Activated CD4-positive, alpha-beta memory T cell treated with anti-CD3 and anti-CD28 coated beads for 36 hours (primary cell): ENCODE measurements at places on chromosomes 4 and X. TPM values are rescaled to one million over a fixed set of nuclear protein-coding genes. Genes with fewer than 3 reads are reported as not detected.

DNA sequence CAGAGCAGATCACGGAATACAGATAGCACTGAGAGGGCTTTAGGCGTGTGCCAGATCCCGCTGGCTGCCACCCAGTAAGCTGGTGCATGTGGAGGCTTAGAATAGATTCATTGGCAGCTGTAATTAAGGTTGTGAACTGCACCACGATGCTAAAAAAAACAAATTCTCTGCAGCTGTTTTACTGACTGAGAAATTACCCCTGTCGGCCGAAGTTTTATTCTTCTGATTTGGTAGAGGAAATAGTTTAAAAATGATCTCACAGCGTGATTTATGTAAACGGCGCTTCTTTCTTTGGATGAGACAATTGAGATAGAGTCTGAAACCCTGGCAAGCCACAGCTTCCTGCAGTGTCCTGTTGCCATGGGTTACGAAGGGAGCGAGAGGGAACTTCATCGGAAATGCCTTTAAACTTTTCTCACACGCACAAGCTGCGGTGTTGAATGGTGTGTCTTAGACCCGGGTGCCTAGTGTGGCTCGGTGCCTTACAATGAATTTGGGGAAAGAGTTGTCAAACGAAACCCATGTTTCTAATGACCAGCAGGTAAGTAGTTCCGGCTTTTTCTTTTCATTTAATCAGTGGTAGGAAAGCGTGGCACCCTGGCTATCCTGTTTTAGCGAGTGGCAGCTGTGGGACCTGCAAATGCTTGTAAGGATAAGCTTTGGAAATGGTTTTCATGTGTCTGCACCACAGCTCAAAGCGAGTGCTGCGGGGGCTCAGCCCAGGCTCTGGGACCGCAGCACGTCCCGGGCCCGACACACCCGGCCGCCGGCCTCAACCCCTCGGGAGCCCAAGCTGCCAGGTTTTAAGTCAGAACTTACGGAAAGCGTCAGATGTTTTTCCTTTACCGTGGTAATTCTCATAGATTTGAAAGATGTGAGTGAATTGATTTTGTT lies 71.7 kb upstream of the HGFAC start:
- DNase-seq: peak; percentile 64
- peaks cover 31% of the 10 kb centered on the region for H3K4me1 ChIP-seq
- H3K27me3 ChIP-seq: peaks cover 12% of the 10 kb centered on the region

- H3K4me1 ChIP-seq: peaks cover 24% of the 10 kb centered on the region
- H3K4me3 ChIP-seq: no peak overlapping the region
- H3K27me3 ChIP-seq: peaks cover 1% of the 10 kb centered on the region
- H3K27ac ChIP-seq: peak overlapping the region; percentile 10
- no peaks in the 10 kb centered on the region for H3K36me3 ChIP-seq
- peak; percentile 36 for DNase-seq
Measured at GRCh38 chr4:26204249-26204825, 116.5 kb upstream of the RBPJ start.

GRCh38 chr4:158782551-158783360 lies 13.9 kb downstream of the FNIP2 start:
- no peak overlapping the region for H3K27ac ChIP-seq
- peaks cover 29% of the 10 kb centered on the region for H3K4me1 ChIP-seq
- no peak for DNase-seq
- H3K36me3 ChIP-seq: no peaks in the 10 kb centered on the region
- H3K4me3 ChIP-seq: no peak overlapping the region

SOX3 gene
- total RNA-seq: not detected

DNA sequence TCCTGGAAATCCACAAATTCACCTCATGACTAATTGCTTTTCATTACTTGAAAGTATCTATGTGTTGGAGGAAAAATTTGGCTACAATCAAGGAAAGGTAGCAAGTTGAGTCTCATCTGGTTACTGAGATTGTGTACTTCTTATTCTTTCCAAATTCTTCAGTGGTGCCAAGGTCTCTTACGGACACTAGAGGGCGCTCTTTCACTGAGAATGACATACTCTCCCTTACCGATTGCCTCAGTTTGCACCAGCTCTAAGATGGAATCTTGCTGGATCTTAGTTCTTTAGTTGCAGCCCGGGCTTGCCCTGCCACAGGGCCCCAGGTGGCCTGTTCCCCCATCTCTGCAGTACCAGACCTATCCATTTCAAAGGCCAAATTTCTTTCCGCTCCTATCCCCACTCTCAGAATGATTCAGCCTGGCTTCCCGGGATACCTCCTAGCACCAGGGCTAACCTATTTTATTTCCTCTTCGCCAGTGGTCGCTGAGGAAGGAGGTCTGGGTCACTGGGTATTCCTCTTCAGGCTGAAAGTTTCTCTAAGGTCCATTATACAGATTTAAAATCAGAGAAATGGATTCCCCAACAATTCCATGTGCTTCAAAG lies 24.6 kb upstream of the GPR50 start:
- H3K4me1 ChIP-seq: no peaks in the 10 kb centered on the region
- H3K4me3 ChIP-seq: no peak overlapping the region
- no peak overlapping the region for H3K27ac ChIP-seq
- H3K36me3 ChIP-seq: no peaks in the 10 kb centered on the region

DNA sequence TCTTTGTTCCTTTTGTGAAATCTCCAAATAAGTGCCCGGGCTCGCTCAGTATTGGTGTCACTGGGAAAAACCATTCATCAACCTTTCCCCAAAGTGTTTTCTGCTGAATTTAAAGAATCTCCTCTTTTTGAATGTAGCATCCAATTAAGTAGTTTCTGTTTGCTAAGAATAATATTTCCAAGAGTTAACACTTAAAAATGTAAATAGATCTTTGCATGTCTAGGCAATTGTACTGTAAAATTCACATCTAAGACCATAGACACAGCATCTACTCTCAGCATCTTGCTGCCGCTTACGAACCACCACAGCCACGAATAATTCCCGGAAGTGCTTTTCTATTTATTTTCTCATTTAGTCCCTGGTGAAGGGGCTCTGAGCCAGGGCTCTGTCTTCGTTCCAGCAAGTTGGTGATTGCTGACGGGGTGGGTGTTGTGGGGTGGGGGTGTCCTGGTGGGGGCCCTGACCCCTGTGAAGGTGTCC lies 1.4 kb downstream of the NSG1 start:
- peaks cover 2% of the 10 kb centered on the region for H3K36me3 ChIP-seq
- H3K4me1 ChIP-seq: peaks cover 13% of the 10 kb centered on the region
- H3K27me3 ChIP-seq: peaks cover 16% of the 10 kb centered on the region
- peak overlapping the region; percentile 59 for H3K4me3 ChIP-seq
- H3K27ac ChIP-seq: no peak overlapping the region

DNA sequence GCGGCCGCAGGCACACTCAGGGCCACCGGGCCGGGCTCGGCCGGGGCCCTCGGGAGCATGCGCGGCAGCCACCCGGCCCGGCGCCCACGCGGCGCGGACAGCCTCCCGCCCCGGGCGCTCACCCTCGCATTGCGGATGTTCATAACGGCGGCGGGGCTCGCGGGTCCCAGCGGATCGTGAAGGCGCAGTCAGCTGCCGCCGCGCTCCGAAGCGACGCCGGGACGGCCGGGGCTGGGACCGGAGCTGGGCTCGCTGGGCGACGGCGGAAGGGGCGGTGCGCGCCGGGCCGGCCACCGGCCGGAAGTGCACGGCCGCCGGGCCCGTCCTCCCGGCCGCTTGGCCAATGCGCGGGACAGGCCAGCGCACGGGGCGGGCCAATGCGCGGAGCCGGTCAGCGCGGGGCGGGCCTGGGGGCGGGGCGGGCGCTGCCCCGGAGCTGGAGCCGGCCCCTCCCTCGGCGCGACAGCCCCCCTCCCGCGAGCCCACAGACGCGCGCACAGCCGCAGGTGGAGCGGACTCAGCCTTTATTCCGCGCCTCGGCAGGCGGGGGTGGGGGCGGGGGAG lies at the start of gene NAA10:
Gene NAA10, minus strand, starts transcription at position 276 of the 564 bp plus-strand sequence. Its CDS starts 133 bp downstream, at position 143.
- H3K27ac ChIP-seq: peak within 1 kb of the TSS; percentile 74
- DNase-seq: peak; percentile 73
- peaks cover 32% of the 10 kb centered on the region for H3K4me1 ChIP-seq
- peak within 1 kb of the TSS; percentile 88 for H3K4me3 ChIP-seq

DNA sequence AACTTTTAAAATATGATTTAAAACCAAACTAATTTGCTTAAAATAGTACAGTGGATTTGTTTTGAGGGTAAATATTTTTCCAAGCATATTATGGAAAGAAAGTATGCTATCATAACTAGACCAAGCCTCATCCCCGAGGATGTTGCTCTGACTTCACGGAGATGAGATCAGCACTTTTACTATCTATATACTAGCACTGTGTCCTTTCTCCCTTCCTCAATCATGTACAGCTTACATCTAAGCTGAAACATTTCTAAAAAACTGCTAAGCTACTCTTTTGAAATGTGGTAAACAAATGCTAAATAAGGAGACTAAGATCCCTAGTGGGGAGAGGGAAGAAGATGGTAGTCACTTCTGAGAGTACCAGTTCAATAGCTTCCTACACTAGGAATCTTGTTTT lies 23.8 kb downstream of the AMMECR1 start:
- H3K27ac ChIP-seq: no peak overlapping the region
- H3K27me3 ChIP-seq: no peaks in the 10 kb centered on the region
- H3K4me1 ChIP-seq: peaks cover 23% of the 10 kb centered on the region

- H3K4me1 ChIP-seq: no peaks in the 10 kb centered on the region
- no peak overlapping the region for H3K27ac ChIP-seq
- peaks cover 4% of the 10 kb centered on the region for H3K36me3 ChIP-seq
- no peak overlapping the region for H3K4me3 ChIP-seq
- DNase-seq: no peak
Measured at GRCh38 chr4:2318885-2319284, 57.0 kb upstream of the MXD4 start.

DNA sequence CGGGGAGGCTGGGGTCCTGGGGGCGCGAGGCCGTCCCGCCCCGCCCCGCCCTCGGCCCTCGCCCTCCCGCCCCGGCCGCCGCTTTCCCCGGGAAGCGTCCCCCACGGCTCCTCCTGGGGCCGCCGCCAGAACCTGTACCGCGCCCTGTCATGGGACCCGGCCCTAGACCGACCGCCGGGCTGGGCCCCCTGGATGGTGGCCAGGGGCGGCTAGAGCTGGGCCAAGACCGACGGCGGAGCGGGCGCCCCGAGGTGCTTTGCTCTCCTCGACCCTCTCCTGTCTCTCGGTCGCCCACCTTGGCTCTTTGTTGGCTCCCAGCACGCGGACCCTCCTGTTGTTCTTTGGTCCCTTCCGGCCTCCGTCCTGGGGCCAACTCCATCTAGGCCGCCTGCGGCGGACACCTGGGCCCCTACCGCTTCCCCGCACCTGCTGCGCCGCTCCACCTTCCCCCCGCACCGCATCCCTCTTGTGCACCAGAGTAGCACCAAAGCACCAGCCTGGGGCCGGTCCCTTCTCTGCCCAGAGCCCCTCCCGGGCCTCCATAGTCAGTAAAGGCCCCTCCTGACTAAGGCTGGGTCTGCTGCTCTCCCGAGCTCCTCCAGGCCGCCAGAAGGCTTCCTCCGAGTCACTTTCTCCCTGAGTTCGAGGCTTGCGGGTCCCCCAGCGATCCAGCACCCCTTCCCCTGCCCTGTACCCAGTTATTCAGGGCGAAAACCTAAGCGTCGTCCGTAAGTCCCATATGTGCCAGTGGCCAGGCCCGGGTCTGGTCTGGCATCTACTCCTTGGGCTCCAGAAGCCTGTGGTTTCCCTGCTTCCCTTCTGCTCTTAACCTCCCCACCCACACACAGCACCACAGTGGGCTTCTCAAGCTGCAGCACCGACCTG lies 587 bp downstream of the TACC3 start:
- H3K27ac ChIP-seq: peak overlapping the region; percentile 99
- peak overlapping the region; percentile 89 for H3K4me3 ChIP-seq

GRCh38 chr4:13522282-13523104 lies 21.8 kb downstream of the NKX3-2 start:
- no peak overlapping the region for H3K27ac ChIP-seq
- peaks cover 67% of the 10 kb centered on the region for H3K27me3 ChIP-seq
- peak; percentile 41 for DNase-seq
- H3K4me1 ChIP-seq: peaks cover 11% of the 10 kb centered on the region
- H3K36me3 ChIP-seq: peaks cover 3% of the 10 kb centered on the region
- no peak overlapping the region for H3K4me3 ChIP-seq

PCDH7 gene
- not detected for total RNA-seq

CORIN gene
- total RNA-seq: not detected

DNA sequence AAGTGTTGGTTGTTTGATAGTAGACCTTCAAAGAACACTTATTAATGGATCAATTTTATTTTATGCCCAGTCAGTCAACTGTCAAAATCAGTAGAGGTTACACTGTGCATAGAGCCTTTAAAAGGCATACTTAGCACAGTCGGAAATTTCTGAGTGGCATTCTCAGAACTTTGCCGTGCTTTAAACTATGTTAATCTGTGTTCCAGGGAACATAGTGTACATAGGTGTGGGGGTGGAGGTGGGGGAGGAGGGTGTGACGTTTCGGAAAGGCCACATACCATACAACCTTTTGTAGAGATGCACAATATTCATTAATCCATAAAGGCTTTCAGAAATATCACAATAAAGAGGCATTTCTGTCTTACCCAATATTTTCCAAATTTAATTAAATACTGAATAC lies 75.8 kb downstream of the RS1 start:
- H3K27ac ChIP-seq: no peak overlapping the region
- no peak for DNase-seq
- no peaks in the 10 kb centered on the region for H3K27me3 ChIP-seq
- H3K4me3 ChIP-seq: no peak overlapping the region
- H3K4me1 ChIP-seq: no peaks in the 10 kb centered on the region

NDST3 gene
- not detected for total RNA-seq

DNA sequence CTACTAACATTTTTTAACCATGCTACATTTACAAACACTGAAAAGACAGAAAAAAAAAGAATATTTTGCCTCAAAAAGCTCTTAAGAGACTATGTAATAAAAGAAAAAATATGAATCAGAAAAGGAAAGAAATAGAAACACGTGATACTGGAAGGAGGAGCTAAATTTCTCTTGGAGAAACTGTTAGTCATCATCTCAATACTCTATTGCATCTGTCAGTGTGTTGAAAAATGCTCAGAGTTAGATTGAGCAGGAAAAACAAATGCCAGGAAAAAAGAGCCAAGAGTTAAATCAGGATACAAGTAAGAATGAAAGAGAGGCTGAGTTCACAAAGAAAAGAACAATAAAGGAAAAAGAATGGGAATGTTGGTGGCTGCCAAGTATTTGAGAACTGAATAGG lies 2.6 kb downstream of the RAB28 start:
- peaks cover 28% of the 10 kb centered on the region for H3K4me1 ChIP-seq
- H3K27ac ChIP-seq: no peak overlapping the region
- no peaks in the 10 kb centered on the region for H3K36me3 ChIP-seq
- no peak for DNase-seq
- H3K27me3 ChIP-seq: no peaks in the 10 kb centered on the region

GRCh38 chr4:183960046-183960420 lies 54.9 kb downstream of the STOX2 start:
- no peak overlapping the region for H3K27ac ChIP-seq
- peaks cover 4% of the 10 kb centered on the region for H3K27me3 ChIP-seq
- no peak for DNase-seq
- H3K4me1 ChIP-seq: no peaks in the 10 kb centered on the region
- no peak overlapping the region for H3K4me3 ChIP-seq
- H3K36me3 ChIP-seq: no peaks in the 10 kb centered on the region

DNA sequence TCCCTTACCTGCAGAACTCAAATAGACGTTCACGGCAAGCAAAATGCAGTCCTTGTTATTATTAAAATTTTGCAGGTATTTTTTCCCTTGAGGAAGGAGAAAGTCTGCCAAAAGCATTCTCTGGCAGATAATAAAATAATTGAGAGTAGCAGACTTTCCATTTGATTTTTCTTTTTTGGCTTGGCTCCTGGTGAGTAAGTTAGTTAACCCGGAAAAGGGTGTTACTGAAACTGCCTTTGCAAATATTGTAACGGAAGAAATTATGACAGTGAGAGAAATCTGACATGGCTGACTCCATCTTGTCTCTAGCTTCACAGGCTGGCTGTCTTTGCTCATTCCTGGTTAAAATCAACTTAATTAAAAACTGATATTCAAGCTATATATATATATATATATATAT lies 100.5 kb downstream of the GPR143 start:
- H3K36me3 ChIP-seq: no peaks in the 10 kb centered on the region
- H3K4me1 ChIP-seq: no peaks in the 10 kb centered on the region
- no peaks in the 10 kb centered on the region for H3K27me3 ChIP-seq

NXF2 gene
- total RNA-seq: not detected

VCX gene
- not detected for total RNA-seq
